ENCODE measurements at places on chromosomes 11 and 22. TPM values are rescaled to one million over a fixed set of nuclear protein-coding genes. Genes with fewer than 3 reads are reported as not detected.

- no peak for DNase-seq
Measured at GRCh38 chr11:78313898-78314297, 103.7 kb downstream of the GAB2 start.

DNA sequence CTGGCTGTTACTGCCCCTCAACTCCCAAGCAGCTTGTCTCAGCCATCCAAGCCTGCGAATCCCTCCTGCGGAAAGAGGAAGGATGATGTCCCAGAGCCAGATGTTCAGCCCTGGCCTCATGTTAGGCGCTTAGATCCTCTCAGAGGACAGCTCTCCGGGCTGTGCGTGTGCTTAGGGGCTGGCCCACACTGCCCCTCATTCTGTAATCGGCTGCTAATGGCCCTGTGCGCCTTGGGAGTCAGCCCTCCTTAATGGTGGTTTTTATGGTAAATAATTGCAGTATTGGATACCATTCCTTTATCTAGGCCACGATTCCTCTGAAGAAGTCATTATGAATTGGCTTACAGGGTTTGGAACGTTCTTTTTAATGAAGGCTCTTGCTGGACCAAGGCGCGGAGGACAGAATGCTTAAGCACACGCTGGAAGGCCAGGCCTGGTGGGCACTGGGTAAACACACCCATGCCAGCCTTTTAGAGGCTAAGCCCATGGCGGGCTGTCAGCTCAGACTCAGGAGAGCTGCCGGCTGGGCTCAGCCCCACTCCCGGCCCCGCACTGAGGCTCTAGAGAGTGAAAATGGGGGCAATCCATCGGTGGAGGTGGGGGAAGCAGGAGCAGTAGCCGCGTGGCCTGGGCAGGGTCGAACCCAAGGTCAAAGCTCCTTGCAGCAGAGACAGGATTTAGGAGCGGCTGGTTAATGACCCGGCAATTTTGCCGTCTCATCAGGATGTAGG is 1157.5 kb downstream of the BRD1 start:
- no peak for DNase-seq

DNA sequence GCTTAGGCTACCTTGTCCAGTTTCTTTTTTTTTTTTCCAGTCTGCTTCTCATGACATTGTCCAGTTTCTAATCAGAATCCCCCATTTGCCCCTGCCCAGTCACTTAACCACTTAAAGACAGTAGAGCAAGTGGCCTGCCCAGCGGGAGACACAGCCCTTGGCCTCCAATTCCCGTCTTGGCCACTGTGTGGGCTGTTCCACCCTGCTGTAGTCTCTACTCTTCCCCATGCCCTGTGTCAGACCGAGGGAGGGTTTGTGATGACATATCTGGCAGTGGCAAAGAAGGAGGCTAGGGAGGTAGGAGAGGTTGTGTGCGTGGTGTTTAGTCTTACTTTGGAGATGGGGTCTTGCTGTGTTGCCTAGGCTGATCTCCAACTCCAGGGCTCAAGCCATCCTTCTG is 11.5 kb downstream of the PPFIA1 start:
- no peak for DNase-seq

- no peak for DNase-seq
Measured at GRCh38 chr11:57391539-57391938, 1.1 kb upstream of the PRG2 start.

DNA sequence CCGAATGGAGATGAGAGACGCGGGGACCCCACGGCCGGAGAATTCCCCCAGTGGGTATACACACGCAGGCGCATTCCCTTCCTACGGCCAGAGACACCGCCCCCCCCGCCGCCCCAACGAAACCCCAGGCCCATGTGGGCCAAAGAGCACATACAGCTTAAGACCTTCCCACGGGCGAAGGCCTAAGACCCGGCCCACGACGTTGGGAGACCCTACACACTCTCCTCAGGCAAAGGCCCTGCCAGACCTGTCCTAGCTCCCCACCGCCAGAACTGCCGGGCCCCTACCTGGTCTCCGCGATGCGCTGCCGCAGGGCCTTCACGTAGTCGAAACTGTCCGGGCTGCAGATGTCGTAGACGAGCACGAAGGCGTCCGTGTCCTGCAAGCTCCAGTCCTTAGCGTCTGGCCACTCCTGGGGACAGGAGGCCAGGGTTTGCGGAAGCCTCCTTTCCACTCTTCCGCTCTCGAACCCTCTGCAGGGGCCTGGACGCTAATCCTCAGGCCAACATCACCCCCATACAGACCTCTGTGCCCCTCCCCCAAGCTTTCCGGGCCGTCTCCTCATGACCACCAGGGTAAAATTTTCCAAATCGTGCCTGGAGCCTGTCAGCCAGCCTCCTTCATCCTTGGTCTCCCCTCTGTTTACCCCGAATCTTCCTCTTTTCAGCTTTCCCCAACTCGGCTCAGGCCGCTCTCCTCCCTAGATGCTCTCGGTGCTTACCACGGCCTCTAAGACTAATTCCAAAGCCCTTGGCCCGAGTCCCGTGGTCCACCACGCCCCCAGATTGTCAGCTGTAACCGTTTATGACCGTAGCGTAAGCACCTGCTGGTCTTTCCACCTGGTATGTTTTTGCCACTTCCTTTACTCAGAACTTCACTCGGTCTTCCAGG is 1.7 kb downstream of the RASL10A start:
- DNase-seq, result no peak

- DNase-seq, result no peak
Measured at GRCh38 chr11:111765320-111765983, 737 bp downstream of the PPP2R1B start.

DNA sequence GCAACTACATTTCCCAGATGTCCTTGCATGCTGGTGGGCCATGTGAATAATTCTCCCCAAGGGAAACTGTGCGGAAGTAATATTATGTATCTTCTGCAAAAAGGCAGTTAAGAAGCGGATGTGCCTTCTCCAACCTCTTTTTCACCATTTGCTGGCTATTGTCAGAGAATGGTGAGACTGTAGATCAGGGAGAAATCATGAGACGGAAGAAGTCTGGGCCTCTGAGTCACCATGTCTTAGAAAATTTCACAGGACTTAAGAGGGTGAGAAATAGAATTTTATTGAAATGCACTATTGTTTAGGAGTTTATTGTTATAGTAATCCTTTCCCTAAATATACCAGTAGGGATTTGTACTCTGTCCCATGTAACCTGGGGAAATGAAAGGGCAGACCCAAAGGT is 298.7 kb upstream of the ZC3H12C start:
- DNase-seq, result no peak

GRCh38 chr11:10017911-10018310 is 276.1 kb downstream of the SBF2 start:
- DNase-seq, result no peak

GRCh38 chr11:21082853-21083252 is 413.5 kb downstream of the NELL1 start:
- no peak for DNase-seq

GRCh38 chr11:66015936-66016792 is 4.4 kb downstream of the CST6 start:
- no peak for DNase-seq

GRCh38 chr11:114308689-114309089 is 12.5 kb downstream of the NNMT start:
- no peak for DNase-seq

GRCh38 chr11:68371171-68372041 is 59.0 kb downstream of the LRP5 start:
- DNase-seq, result no peak

GRCh38 chr11:720642-721246 is 14.7 kb downstream of the EPS8L2 start:
- DNase-seq, result no peak

DNA sequence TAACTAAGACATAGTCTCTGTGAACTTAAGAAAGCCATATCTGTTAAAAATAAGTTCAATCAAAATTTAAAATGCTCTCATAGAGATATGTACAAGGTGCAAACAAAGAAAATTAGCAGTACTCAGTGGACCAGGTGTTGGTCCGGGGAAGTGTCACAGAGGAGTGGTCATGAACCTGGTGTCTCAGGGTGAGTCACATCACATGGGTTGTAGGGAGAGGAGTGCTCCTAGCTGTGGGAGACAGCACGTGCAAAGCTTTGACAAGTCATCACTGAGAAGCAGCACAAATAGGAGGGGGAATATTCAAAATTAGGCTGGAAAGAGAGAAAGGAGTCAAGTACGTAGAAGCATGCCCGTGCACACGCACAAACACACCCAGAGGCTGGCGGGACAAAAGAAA is 438.1 kb downstream of the NTM start:
- DNase-seq, result no peak

DNA sequence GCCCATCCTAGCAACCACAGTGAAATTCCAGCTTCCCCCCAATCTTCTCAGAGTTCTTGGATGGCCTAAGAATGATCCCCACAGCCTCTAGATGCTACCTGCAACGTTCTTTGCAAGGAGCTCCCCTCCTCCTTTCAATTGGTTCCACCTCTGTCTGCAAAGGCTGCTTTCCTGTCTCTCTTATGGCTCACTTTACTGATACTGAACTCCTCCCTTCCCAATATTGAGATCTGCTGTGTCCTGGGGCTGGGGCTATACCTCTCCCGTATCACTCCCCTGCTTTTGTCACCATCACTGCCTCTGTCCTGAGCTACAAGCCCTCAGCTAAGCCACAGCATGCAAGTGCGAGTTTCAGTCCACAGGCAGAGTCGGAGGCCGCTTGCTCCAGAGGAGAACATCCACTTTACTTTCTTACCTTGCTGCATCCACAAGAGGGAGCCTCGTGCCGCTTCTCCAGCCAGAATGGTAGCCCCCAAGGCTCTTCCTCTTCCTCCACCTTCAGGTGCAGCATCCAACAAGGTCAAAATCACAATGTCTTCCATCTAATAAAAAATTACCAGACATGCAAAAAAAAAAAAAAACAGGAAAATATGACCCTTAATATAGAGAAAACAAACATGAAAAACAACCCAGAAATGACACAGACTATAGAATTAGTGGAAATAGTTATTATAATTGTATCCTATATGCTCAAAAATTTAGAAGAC is 48.6 kb upstream of the TMEM45B start:
- DNase-seq, result no peak

MPZL3 gene
- total RNA-seq, result 26.1 TPM

SPI1 gene
- total RNA-seq, result 7.5 TPM

Data from skin of body (tissue), 3 donors.